Activated naive CD4-positive, alpha-beta T cell (primary cell): ENCODE measurements at places on chromosomes 11 and 22.

DNA sequence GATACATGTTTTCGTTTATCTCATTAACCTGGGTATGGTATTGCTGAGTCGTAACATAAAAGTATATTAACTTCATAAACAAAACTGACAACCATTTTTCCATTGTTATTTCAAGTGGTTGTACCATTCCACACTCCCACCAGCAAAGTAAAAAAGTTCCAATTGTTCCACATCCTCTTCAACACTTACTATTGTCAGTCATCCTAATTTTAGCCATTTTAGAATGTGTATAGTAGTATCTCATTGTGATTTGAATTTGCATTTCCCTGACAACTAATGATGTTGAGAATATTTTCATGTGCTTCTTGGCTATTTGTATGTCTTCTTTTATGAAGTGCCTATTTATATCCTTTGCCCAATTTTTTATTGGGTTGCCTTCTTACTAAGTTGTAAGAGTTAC lies 10.5 kb upstream of the CD3E start:
- DNase-seq = no peak

DNA sequence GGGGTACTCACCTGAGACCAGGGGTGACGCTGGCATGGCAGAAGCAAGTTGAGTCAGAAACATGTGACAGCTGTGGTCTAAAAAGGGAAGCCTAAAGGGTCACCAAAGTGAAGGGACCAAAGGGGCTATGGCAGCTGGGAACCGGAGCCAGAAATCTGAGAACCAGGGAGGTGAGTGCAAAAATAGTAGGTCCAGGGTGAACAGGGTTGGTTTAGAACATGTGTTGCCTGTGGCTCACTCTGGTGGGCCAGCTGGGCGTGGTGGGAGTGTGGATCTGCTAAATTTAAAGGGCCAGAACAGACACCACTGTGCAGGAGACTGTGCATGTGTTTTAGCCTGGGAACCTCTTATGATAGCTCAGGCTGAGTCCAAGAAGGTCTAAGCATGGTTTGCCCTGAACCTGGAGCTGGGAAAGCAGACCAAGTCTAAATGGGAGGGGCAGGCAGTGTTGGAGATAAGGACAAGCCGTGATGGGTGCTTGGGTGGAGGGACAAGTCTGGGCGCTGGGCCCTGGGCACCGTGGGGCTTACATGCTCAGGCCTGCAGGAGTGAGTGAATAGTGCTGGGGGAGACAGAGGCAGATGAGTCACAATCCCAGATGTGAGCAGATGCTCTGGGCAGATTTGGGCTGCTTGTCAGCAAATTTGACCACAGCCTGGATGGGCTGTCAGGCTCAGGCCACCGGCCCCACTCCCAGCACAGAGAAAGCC lies 41.4 kb upstream of the ZBED5 start:
- DNase-seq = no peak

GRCh38 chr11:2566223-2567025 lies 121.6 kb downstream of the KCNQ1 start:
- no peak for DNase-seq

GRCh38 chr11:11380883-11381282 lies 27.8 kb upstream of the CSNK2A3 start:
- DNase-seq = no peak

DNA sequence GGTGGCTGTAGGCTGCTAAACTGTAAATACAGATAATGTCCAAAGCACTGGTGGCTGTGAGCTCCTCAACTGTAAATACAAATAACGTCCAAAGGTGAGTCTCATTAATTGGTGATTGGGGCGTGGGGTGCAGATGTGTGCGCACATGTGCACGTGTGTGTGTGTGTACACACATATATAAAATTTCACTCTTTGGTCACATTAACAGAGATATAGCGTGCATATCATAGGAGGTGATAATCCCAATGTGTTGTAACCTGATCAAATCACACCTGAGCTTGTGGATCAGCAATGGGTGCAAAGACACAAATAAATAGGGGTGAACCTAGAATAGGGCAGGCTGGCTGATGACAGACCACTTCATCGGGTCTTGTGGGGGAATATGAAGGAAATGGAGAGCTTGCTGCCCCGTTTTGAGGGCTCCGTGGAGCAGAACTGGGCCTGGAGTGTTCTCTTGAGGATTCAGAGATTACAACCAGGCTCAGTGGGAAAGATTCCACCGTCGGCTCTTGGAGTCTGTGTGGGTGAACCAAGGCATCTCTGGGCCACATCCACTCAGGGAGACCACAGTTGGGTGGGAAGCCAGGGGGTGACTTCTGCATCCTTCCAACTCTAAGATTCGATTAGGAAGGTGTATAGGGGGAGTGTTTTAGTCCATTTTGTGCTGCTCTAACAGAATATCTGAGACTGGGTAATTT lies 24.9 kb upstream of the OSBPL5 start:
- no peak for DNase-seq

- DNase-seq = no peak
Measured at GRCh38 chr11:103803062-103803461, 233.4 kb upstream of the DDI1 start.

DNA sequence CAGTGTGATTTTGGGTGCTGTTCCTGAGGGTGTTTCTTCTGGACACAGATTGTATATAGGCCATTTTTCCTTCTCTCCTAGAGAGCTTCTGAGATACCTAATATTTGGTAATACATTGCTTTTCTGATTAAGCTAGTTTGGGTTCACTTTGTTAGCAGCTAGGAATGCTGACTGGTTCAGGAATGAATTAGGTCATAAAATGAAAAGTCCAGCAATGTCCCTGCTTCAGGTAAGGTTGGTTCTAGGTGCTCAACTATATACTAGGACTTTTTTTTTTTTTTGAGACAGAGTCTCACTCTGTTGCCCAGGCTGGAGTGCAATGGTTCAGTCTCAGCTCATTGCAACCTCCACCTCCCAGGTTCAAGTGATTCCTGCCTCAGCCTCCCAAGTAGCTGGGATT lies 32.9 kb upstream of the APOL5 start:
- no peak for DNase-seq

DNA sequence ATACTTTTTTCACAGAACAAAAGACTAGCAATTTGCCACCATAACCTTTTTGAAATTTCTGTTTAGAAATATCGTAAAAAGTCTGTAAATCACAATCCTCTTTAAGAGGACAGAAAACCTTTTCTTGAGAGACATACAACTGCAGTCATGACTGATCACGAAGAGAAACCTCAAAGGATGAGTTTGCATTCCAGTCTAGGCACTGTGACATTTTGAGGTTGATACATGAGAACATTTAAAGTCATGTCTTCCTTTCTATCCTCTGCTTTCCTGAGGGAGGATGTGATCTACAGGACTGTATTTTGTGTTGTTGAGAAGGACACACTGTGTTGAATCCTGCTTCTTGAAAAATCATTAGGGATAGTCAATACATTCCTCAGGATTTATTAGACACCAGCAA lies 476.7 kb upstream of the CCDC179 start:
- DNase-seq = no peak

GRCh38 chr22:38471237-38471636 lies 3.3 kb downstream of the KDELR3 start:
- DNase-seq = no peak

- no peak for DNase-seq
Measured at GRCh38 chr22:36546092-36546804, 17.3 kb upstream of the EIF3D start.

GRCh38 chr22:36385491-36386350 lies 2.0 kb downstream of the MYH9 start:
- DNase-seq = peak; percentile 26

DNA sequence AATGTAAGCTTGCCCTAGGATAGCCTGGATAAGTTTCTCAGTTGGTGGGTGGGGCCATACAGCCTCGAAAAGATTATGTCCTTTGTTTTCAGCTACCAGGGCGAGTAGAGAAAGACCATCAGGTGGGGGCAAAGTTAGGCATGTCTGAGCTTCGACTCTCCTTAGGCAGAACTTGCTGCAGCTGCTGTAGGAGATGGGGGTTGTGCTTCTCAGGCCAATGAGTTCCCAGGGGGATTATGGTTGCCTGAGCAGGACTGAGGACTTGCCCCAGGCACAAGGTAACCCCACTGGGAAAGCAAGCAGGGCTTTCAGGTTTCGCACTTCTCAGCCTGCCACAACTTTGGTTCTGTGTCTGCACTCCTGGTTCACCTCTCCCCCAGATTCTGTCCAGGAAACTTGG lies 173.4 kb upstream of the SESN3 start:
- DNase-seq = no peak

DNA sequence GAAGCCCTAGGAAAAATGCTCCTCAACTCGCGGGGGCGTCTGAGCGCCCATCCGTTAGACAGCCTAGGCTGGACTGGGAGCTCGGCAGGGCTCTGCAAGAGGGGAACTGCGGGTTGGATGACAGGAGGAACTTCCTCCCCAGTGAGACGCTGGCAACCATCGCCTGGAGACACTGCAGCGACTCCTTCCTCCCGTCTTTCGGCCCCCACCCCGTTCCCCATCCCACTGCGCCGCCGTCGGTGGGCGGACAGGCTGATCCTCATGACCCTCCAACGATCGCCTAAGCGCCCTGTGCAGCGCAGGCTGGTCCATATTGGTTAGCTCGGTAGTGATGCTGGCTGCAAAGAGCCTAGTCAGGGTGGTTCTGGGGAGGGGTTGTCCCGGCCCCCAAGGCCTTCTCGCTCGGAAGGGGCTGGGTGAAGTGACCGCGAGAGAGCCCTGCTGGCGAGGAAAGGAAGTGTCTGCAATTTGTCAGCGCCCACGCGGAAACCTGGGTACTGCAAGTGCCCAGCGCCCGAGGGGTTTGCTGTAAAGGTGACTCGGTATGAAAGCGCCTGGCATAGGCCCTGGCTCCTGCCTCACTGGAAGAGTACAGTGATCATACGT lies 638 bp downstream of the NRGN start:
- no peak for DNase-seq

GRCh38 chr11:109302591-109303334 lies 119.2 kb upstream of the C11orf87 start:
- DNase-seq = no peak

DNA sequence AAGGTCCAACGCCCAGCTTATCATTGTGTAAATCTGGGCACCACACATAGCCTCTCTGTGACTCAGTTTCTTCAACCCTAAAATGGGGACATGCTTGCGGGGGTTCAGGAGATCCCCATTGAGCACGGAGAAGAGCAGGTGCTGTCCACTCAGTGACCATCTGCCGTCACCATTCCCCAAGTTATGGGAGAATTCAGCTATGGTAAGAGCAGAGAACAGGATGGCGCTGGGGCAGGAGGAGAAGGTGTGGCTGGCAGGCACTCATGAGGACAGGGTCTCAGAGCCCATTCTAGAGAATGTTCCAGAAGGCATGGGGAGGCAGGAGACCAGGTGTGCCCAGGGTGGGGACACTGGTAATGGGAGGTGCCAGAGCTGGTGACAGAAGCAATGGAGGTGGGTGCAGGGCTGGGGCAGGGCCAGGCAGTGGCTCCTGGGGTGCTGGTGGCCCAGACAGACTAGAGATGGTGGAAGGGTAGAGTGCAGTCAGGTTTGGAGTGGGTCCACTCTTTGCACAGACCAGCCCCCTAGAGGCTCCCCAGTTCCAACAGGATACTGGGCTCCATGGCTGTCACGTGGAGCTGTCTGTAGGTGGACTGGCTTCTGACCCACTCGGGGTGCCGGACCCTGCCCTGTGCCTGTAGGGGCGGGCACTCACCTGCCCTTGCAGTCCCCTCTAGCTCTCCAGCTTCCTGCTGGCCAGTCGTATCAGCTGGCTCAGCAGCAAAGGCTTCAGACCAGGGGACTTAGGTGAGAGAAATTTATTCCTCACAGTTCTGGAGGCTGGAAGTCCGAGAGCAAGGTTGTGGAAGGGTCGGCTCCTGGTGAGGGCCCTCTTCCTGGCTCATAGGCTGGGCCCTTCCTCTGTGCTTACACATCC lies 84.7 kb downstream of the CDKN1C start:
- DNase-seq = no peak

- no peak for DNase-seq
Measured at GRCh38 chr11:2435288-2436012, 8.9 kb downstream of the TRPM5 start.

- DNase-seq = no peak
Measured at GRCh38 chr11:11025087-11025486, 167.2 kb upstream of the ZBED5 start.

DNA sequence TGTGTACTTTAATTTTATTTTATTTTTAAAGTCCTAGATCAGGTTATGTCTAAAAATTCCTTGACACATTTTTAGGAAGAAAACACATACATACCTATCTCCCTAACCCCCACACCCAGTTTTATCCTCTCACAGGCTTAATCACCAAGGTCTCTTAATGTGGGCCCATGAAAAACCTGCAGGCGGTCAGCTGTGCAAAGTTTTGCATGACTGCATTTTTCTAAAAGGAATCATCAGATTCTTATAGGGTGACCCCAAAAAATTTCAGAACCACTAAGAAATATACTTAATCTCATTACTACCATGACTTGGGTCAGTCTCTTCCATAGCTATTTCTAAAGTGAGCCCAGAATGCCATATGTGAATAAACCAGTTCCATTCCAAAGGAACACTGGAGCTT lies 19.8 kb downstream of the SAA1 start:
- DNase-seq = no peak
